ENCODE measurements at places on chromosomes 6 and 20.

DNA sequence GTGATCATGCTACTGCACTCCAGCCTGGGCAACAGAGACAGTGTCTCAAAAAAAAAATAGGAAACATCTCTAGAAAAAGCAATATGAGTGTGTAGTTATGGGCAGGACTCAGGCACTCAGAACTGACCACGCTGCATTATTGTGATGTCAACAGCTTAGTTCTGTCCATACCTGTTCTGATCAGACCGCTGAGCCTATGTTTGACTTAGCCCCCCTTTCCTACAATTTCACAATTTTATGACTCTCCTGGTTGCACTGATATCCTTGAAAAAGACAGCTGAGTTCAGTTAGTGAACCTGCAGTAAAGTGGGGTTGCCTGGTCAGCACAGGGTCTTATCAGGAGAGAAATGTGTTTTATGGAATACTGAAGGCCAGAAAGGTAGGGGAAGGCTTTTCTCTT is 37.8 kb upstream of the PRDM1 start:
- DNase-seq = no peak

- no peak for DNase-seq
Measured at GRCh38 chr6:120198033-120198432, 848.5 kb upstream of the MAN1A1 start.

- DNase-seq = no peak
Measured at GRCh38 chr20:22711971-22712755, 127.8 kb upstream of the FOXA2 start.

DNA sequence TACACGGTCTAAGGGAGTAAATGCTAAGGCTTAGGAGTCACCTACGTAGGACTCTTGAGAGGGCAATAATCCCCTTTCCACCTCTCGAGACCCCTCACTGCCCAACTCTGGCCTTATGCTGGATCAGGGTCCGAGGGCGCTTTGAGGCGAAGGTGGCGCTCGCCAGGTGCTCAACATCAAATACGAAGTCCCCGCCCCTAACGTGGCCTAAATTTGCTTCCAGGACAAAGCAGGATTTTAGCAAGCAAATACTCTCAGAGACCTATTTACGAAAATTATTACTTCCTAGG is 406 bp upstream of the TRIM26 start:
- DNase-seq = no peak

GRCh38 chr20:34561661-34562060 is 3.1 kb downstream of the MAP1LC3A start:
- DNase-seq = no peak

DNA sequence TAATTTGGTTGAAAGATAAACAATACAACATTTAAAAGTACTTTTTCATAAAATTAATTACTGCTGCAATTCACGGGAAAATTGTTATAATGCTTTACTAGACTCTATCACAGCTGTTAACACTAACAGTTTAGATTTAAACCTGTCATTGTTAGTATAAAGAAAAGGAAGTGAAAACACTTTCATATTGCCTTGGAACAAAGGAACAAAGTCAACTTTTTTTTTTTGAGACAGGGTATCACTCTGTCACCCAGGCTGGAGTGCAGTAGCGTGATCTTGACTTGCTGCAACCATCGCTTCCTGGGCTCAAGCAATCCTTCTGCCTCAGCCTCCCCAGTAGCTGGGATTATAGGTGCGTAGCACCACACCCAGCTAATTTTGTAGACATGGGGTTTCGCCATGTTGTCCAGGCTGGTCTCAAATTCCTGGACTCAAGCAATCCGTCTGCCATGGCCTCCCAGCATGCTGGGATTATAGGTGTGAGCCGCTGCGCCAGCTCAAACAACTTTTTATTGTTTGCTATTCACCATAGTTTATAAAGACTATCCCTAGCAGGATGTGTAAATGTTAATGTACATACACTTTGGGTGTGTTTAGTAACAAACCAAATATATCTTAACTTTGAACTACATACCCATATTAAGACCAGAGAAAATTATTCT is 22.1 kb downstream of the SLC35A1 start:
- no peak for DNase-seq
